Ascending aorta (tissue), 2 donors: ENCODE measurements at places on chromosomes 16 and 17. TPM values are rescaled to one million over a fixed set of nuclear protein-coding genes. Genes with fewer than 3 reads are reported as not detected.

GRCh38 chr16:11627822-11628457, 40.3 kb upstream of the SNN start:
- no peaks in the 10 kb centered on the region for H3K36me3 ChIP-seq
- H3K27ac ChIP-seq = no peak overlapping the region
- no peak overlapping the region for H3K4me3 ChIP-seq
- H3K4me1 ChIP-seq = peaks cover 6% of the 10 kb centered on the region

DNA sequence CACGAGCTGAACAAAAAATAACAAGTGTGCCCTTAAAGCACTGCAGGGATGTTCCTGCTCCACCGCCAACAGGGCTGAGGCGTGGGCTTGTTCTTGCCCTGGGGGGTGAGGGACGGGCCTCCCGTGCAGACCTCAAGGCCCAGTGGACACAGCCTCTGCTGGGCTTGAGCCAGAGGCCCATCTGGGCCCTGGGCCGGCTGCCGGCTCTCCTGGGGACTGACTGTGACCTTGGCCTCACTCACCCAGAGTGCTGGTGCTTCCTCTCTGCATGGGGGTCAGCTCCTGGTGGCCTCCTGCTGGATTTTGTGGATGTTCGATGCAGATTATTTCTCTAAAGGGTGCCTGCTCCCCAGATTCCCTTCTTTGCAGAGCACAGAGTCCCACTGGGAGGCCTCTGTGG, 54.2 kb upstream of the CDR2 start:
- peaks cover 22% of the 10 kb centered on the region for H3K36me3 ChIP-seq
- H3K4me3 ChIP-seq = no peak overlapping the region
- peaks cover 15% of the 10 kb centered on the region for H3K4me1 ChIP-seq

FOXF1 gene
- 3.2 TPM for total RNA-seq

TMEM88 gene
- total RNA-seq = 223 TPM

GID4 gene
- total RNA-seq = 8.3 TPM
